ENCODE measurements at places on chromosomes 1 and 21.

- no peak for DNase-seq
These were observed 5.0 kb upstream of the KMO start for GRCh38 chr1:241527146-241527545.

- DNase-seq: no peak
These were observed 64.2 kb upstream of the ADAM30 start for GRCh38 chr1:119960501-119960900.

DNA sequence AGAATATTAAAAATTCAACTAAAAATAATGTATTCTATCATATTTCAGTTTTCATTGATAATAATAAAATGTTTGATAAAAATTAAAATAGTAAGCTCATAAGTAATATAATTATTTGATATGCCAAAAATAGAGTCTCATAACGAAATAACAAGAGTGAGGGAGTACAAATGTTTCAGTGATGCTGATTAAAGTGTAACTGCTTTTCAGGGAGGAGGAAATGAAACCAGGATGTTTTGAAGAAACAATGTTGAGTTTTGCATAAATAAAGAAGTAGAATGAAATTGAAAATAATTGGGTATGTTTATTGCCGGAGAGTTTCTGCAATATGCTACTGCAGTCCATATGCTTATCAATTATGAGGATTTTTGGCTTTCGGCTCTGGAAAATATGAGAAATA is 1159.8 kb upstream of the ADGRL2 start:
- DNase-seq: no peak

- no peak for DNase-seq
These were observed 5.0 kb upstream of the ACOT11 start for GRCh38 chr1:54542962-54543539.

GRCh38 chr1:46761740-46762139 is 37.1 kb upstream of the CYP4B1 start:
- no peak for DNase-seq

DNA sequence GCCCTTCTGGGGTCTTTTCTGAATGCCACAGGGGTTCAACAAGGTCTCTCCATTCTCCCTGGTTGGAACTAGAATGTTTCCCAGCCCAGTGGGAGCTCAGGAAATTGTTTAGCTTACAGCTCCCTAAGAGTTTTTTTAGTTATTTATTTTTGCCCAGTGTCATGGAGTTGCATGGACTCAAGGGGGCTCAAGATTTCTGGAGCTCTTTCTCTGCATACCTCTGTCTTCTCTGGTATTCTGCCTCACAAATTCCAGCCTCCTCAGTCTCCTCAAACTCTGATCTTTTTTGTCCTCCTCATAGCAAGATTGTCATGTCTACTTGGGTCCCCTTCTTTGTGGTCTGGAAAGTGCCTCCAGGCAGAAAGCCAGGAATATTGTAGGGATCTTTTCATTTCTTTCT is 15.9 kb upstream of the PPP2R5A start:
- DNase-seq: no peak

GRCh38 chr1:1399872-1400575 is 889 bp upstream of the CCNL2 start:
- no peak for DNase-seq

DNA sequence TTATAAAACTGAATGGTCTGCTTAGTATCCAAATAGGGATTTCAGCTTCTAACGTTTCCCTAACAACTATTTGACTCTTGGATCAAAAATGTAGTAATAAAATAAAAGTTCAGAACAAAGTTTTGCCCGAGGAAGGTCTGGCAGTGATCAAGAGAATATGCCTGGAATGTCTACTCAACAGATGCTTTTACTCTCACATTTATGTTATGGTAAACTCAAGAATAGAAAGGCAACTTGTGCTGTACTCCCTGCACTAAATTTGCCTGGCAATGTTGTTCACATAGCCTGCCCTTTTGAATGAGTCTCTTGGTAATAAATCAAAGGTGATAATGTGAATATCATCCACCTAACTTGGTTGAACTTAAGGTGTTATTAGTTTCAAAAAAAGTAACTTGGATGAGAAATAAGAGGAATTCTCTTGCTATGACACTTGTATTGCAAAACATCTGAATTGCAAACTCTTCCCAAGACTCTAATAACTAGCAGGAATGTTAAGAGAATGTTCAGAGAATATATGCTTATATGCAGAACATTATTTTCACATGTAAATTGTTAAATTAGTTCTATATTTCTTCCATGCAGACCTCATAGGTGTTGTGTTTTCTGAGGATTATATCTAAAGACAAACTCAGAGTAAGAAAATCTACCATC is 215.8 kb downstream of the COL24A1 start:
- DNase-seq: no peak

DNA sequence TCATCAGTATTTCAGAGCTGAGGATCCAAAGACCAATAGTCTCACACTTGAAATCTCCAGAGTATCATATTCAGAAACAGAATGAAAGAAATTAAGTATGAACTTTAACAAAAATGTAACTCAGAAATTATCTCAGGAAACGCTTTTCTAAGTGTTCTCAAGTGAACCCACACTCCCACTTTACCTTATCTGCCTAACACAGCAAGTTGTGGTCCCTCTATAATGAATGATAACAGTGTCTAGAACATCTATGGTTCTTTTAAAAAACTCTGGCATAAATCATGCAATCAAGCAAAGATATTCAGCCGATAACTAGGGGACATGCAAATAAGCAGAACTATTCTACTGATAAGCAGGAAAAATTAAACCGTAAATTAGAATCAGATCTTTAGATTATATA is 1574.2 kb downstream of the PLA2G4A start:
- DNase-seq: no peak

DNA sequence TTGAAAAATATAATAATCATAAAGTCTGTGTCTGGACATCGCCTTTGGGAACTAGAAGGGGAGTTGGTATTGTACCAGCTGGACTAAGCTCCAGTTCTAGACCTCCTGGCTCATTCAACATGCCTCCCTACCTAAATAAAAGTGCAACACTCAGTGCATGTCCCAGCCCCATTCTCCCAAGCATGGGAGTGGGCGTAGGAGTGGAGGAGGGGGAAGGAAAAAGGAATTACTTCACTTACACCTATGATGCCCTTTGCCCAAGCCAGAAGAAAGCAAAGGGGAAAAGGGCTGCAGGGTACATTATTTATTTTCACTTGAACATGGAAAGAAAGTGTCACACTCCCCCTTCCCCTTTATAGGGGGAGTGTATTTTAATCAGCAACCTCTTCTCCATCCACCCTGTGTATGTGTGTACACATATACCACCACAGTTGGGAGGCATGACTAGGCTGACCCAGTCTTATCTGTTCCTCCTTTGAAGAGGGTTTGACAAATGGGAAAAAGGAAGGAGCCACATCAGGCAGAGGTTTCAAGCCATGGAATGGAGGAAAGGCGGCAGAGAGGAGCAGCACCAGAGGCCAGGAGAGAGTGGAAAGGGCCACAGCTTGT is 3.2 kb downstream of the NIT1 start:
- DNase-seq: no peak

DNA sequence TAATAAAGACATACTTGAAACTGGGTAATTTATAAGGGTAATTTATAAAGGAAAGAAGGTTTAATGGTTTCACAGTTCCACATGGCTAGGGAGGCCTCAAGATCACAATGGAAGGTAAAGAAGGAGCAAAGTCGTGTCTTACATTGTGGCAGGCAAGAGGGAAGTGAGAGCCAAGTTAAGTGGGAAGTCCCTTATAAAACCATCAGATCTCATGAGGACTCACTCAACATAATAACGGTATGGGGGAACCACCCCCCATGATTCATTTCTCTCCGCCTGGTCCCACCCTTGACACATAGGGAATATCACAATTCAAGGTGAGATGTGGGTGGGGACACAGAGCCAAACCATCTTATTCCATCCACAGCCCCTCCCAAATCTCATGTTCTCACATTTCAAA is 76.8 kb upstream of the ZNF678 start:
- DNase-seq: no peak

DNA sequence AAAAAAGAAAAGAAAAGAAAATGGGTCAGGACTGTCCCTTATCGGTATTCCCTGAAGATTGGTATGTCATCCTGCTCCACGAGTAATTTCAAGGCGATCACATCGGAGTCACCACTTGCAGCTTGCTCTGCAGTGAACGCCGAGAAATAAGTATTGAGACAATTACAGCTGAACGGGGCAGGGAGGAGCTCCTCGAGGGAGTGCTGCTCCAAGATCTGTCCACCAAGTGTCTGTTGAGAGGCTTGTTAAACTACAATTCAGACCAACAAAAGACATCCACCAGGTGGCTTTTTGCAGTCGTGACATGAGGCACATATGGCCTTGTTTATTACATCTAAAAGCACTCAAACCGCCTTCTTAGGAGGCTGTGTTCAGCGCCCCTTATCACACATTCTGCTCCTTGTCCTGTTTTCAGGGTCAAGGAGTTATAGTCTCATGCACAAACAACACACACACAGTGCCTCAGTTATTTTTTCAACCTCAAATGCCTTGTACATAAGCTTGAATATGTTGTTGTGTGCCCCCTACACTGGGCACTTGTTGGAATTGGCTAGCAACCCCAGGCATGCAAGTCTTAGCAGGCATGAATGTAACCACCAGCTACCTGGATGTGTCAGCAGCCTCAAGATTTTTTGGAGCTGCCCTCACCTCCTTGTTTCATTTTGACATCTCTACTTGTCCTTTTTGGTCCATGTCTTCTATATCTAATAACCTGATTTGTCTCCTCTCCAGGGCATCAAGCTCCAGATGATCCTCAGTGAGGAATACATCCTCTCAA is 13.0 kb upstream of the CD48 start:
- no peak for DNase-seq

DNA sequence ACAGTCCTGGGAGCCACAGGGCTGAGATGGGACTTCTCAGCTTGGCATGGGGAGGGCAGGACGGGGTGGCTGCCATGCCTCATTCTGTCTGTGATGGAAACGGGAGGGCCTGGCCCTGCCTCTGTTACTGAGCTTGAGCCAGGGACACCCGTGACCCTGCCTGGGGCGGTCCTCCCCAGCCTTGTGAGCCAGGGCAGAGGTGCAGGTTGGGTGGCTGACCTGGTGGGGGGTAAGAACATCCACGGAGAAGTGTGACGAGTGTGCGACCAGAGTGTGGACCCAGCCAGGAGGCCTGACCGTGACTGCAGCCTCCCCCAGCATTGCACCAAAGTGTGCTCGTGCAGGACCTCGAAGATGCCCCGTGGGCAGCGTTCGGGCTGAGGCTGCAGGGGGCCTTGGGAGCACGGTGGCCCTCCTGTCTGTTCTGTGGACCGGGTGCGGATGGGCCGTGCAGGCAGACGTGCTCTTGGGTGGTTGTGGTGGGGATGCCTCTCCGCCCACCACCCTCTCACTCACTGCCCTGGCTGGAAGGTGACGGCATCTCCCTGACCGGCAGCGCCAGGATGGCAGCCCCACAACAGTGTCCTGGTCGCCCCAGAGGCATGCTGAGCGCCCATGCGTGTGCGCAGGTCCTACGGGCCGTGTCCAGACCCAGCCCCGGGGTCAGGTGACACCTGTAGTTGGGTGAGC is 45.4 kb downstream of the SKI start:
- no peak for DNase-seq

- no peak for DNase-seq
These were observed 19.0 kb upstream of the L1TD1 start for GRCh38 chr1:62175568-62176179.

- no peak for DNase-seq
These were observed 18.4 kb upstream of the GADD45A start for GRCh38 chr1:67666636-67667035.

- no peak for DNase-seq
These were observed 32.3 kb downstream of the ERRFI1 start for GRCh38 chr1:7993593-7994479.

DNA sequence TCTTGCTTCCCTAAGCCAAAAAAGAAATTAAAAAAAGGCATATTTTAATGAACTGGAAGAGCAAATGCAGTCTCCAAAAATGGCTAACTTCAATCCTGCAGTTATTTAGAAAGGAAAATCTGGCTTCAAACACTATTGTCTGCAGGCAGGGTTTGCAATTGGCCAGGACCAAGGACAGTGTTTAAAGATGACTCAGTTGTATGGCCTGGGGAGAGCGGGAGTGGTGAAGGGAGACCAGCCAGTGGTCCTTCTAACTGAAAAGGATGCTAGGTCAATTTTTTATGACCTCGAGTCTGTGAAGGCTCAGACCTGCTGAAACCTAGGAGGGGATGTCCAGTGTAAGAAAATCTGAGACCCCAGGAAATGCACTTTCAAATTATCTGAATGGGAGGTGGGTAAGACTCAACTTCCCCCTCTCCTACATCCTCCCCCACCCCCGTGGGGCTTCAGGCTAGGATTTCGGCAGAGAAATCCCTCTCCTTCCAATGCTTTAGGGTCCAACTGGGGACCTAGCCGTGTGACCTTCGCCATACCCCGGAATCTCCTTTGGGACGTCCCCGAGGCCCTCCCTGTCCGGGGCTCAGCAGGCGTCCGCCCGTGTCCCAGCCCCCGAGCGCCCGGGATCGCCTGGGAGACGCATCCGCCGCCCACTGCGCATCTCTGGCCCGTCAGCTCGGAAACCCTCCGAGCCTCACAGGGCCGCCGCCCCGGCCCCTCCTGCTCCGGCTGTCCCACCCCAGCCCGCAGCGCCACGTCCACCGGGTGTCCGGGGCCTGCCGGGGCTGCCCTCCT is 602 bp upstream of the RIMKLA start:
- no peak for DNase-seq

DNA sequence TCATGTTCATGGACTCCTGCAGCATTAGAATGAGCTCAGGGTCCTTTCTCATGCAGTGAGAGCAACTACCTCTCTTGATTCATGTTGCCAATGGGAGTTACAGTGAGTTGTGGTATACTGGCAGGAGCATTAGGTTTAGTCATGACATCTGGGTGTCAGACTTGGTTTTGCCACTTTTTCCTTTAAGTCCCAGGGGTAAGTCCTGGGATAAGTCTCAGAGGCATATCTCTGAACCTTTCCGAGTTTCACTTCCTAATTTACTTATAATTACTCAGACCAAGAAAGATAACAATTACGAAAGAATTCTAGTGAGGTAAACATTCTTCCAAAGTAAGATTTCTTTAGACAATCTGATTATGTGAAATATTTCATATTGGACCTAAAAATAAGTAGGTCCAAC is 606.0 kb downstream of the SMYD3 start:
- no peak for DNase-seq

DNA sequence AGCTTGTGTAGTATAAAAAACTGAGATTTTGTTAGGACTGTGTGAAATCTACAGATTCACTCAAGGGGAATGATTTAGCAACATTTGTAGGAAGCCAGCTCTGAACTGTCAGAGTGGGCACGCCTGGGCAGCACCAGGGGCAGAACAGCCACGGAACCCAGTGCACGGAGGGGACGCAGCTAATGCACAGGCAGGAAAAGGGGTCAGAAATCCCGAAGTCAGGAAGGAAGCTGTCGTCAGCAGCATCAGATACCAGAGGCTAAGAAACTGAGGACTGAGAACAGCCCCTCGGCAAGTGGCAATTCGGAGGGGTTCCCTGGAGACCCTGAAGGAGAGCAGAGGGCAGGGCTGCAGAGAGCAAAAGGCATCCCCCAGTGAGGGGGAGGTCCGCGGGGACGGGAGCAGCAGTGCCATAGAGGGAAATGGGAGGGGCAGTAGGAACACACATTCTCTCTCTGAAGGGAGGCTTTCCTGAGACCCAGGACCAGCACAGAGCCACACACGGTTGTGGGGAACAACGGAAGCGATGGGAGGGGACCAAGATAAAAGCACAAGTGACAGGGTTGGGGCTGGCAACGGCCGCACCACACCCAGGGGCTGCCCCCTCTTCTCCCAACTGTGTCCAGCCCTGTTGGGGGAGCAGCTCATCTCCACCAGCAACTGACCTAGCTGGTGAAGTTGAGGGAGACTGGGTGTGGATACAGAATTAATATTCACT is 12.7 kb downstream of the UBE2J2 start:
- no peak for DNase-seq

GRCh38 chr1:208606959-208607358 is 362.8 kb upstream of the PLXNA2 start:
- DNase-seq: no peak

GRCh38 chr21:44947930-44948331 is 8.1 kb downstream of the SLX9 start:
- no peak for DNase-seq

Measured in T-helper 22 cell (primary cell).